ENCODE measurements at places on chromosomes 5 and 9.

GRCh38 chr5:139925650-139926640 is 117.2 kb downstream of the NRG2 start:
- DNase-seq = no peak

DNA sequence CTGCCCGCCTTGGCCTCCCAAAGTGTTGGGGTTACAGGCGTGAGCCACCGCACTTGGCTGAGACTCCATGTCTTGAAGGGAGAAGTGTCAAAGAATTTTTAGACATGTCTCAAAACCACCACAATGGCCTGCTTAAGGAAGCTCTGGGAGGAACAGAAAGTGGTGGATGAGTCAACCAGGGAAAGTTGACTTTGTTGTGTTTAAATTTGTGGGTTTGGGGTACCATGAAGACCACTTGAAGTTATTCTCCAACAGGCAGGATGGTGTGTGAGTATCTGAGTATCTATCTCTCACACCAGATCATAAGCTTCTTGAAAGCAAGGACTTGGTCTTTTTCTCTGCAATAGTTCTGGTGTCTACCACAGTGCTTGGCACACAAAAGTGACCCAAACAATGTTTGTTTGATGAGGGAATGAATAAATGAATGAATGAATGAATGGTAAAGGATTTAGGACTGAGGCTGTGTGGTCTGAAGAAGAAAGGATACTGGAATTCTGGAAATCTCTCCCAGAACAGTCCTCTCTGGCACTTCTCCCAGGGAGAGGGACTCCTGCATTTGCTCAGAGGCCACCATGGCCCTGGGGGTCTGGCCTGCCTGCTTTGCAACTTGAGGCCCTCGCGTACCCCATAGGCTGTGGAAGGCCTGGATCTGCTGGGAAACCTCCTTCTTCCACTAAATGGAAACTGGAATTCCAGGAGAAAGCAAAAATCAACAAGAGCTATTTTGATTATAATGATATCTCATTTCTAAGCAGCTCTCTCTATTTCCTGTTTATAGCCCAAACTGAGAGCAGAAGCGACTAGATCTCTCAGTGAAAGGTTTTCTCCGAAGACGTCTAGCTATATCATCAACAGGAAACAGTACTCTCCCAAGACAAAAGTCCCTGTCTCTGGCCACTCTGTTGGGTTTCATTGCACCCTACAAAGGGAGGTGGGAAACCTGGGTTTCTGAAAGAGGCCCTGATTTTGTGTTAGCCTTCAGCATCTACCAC is 187.9 kb downstream of the PALM2AKAP2 start:
- no peak for DNase-seq

DNA sequence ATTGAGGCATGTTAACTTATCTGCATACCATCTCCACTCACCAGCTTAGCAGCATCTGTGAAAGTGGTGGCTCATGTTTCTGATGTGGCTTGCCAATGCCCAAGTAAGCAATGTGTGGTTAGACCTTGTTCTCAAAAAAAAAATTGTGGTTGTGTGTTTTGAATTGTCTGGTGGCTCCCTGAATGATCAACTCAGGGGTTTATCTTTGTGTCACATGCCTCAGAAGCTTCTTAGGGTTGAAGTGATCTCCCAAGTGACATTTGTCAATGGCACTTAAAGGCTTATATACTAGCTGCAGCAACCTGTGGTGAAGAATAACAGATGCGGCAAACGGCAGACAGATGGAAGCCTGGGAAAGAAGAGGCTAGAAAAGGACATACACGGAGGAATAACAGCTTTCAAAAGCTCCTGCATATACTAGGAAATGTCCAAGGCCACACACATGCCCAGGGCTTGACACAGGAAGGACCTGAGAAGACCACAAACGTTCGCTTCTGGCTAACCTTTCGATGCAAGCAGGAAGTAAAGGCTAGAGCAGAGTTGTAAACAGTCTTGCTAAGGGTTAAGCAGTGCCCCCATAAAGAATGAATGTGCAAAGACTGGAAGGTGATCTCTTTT is 42.2 kb upstream of the FSD1L start:
- DNase-seq = peak; percentile 58

DNA sequence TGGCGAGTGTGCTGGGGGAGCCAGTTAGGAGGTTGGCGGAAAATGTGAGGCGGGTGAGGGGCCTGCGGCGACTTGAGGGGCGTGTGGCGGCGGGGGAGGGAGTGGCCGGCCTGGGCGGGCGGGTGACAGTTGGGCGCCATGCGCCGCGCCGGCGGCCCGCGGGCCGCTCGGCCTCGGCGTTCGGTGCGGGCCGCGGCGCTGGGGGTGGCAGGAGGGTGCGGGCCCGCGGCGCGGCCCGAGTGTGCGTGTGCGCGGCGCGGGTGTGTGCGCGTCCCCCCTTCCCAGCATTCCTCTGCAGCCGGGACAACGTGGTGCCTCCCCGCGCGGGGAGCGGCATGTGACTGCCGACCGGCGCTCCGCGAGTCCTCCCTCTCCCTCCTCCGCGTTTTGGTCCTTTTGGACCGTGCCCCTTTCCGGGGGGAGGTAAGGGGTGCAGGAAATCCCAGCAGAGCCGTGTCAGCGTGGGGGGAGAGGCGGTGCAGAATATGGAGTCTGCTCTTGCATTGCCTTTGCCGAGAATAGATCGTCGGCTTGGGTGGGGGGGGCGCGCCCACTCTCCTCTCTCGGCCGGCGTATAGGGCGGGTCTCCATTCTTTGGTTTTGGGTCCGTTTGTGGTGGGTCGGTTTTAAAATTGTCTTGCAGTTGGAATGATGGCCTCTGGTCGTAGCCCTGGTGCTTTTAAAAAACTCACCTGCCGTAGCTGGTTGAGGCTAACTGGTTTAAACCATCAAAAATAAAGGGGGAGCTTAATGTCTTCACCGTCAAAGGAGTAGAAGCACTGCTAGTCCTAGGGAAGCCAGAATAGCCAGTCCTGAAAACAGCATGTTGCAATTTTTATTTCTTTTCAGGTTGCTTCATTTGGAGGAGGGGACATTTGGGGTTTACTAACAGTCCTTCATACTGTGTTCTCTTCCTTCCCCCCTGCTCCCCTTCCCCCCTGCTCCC is 2.0 kb downstream of the LARP1 start:
- peak; percentile 62 for DNase-seq

DNA sequence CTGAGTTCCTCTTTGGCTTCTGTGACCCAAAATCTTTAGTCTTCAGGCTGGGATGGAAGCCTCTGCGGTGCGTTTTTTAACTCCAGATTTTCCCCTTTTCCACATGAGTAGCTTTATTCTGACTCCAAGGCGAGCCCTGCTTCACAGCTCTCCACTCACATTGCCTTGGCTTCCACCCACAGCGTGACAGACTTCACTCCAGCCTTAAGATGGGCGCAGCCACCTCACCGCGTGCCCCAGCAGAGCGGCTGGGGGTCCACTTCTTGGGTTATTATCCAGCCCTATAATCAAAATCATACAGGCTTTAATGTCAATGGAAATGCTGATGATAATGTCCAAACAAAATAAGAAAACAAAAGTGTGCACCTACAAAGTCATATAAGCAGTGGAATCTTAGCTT is 1.2 kb downstream of the EXOC3 start:
- no peak for DNase-seq

- DNase-seq = no peak
Measured at GRCh38 chr9:35306283-35306682, 144.5 kb downstream of the UNC13B start.

DNA sequence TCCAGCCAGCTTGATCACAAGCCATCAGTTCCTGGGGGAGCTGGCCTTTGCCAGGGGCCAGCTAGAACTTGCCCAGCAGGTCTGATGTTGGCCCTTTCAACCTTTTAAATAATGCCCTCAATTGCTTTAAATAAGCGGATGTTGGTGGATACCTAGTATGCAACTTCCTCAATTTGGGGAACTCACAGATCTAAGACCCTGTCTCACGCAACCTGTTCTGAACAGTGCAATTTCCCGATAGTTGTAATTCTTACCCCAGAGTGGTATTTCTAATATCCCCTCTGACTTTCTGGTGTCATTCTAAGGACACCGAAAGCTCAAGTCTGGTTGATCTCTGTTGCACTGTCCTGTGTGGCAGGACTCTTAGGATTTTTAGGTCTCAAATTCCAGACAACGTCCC is 23.1 kb downstream of the GALNT12 start:
- no peak for DNase-seq

DNA sequence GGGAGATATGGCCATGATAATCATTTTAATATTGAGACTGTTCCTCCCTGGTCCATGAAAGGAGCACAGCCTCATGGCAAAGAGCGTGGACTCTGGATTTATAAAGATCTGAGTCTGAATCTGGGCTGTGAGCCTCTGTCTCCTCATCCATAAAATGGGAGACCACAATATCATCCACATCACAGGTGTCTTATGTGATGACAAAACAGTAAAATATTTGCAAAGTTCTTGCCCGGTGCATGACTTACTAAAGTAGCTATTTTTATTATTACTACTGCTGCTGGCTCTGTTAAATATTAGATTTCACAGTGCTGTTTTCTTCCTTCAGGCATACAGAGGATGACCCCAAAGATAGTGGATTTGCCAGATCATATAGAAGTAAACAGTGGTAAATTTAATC is 74.1 kb downstream of the TEK start:
- no peak for DNase-seq

DNA sequence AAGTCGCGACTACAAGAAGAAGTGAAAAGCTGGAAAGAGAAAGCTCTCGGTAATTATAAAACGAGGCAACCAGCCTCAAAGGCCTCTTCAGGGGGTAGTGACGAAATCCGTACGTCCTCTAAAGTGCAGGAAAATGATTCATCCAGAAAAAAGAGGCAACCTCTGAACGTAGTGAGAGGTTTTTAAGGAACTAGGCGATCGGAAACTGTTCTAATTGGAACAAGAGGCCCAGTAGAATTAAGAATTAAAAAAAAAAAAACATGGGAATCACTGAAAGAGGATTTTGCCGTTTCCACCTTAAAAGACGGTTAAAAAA is 1.0 kb downstream of the CSNK1A1 start:
- DNase-seq = no peak

DNA sequence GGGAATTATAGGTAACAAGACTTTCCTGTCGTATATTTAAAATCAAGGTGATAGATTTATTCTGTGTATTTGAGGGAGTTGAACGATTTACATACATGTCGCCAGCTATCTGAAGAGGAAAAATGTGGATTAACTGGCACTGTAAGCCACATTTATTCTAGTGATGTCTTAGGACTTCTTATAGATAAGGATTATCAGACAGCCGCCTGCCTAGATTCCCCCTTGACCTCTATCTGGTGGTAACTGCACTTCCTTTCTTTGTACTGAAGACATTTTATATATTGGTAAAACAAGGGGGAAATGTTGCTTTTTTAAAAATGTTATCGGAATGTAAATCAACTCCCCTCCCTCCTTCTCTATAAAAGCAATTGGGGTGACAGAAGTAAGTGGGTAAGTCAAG is 39.3 kb upstream of the F2RL2 start:
- DNase-seq = no peak

DNA sequence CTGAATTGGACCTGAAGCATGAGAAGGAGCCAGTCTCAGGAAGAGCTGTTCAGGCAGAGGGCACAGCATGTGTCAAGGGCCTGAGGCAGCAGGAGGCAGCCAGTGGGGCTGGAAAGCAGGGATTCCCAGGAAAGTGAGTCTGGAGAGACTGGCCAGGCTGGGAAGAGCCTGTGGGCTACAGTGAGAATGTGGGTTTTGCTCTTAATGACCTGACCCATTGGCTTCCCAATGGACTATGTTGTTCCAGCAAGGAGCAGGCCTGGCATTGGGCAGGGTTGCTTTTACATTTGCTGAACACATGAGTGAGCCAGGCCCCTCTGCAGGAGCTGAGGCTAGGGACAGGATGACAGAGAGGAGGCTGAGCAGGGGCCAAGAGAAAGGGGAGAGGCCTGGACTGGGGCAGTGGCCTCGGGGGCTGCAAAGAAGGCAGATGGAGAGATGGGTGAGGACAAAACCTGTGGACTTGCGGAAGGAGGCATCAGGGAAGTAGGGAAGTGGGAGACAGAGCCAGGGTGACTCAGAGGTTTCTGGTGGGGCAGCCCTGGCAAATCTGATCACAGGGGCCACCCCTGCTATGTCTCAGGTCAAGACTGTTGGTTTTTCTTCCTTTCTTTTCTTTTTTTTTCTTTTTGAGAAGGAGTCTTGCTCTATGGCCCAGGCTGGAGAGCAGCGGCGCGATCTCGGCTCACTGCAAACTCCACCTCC is 65.9 kb upstream of the NEK6 start:
- DNase-seq = no peak

GRCh38 chr5:141821430-141821925 is 56.7 kb downstream of the PCDH1 start:
- no peak for DNase-seq

GRCh38 chr5:14665101-14665822 is 744 bp downstream of the OTULIN start:
- DNase-seq = no peak

GRCh38 chr9:2787065-2787464 is 56.8 kb downstream of the PUM3 start:
- DNase-seq = no peak

- DNase-seq = no peak
Measured at GRCh38 chr9:110029429-110029955, 178.5 kb downstream of the C9orf152 start.

DNA sequence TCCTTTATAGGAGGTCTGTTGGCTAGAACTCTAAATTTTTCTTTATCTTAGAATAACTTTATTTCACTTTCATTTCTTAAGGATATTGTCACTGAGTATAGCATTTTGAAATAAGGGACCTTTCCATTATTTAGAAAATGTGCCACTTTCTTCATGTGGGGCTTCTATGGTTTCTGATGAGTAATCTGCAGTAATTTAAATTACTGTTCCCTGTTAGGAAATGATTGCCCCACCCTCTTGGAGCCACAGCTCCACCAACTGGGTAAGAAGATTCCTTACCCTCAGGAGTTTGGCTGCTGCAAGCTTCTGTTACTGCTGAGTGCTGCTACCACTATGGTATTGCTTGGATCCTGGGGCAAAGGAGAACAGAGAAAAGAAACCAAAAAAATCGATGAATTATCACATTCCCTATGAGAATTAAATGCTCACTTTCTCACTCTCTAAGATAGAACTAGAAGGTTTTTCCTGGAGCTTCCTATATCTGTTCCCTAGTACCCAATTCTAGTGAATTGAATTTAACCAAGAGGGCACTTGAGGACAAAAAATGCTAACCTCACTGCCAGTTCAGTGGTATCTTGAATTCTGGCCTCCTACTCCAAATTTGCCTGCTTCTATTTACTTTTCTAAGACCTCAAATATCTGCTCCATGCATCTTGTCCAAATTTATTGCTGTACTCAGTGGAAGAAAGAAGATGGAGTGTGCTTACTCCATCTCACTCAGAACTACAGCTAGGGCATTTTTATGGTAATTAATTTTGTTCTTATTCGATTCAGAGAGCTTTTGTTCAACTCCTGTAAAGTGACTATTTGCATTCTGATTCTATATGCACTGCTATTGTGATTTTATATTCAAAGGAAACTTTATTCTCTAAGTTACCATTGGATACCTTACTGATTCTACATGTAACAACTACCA is 2111.3 kb downstream of the MAT2B start:
- no peak for DNase-seq

DNA sequence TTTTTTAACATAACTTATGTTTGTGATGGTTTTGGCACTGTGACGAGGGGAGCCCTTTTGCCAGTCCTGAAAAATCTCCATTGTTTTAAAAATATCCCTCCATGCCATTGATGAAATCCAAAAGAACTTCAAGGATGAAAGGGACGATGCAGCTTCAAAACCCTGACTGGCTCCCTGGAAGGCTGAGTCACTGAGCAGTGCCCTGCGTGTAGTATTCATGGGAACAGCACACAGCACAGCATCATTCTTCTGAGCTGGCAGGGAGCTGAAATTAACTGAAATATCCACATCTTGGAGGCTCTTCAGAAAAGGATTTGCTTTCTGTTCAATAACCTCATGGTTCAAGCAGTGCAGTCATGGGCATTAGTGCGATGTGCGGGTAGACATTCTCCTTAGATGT is 29.7 kb downstream of the PDE4D start:
- no peak for DNase-seq

- DNase-seq = no peak
Measured at GRCh38 chr5:154189256-154189818, 1.2 kb upstream of the GALNT10 start.
